ENCODE measurements at places on chromosomes 4 and X.
A peak's percentile ranks its signal among the peaks of the same experiment; 100 is the strongest.

DNA sequence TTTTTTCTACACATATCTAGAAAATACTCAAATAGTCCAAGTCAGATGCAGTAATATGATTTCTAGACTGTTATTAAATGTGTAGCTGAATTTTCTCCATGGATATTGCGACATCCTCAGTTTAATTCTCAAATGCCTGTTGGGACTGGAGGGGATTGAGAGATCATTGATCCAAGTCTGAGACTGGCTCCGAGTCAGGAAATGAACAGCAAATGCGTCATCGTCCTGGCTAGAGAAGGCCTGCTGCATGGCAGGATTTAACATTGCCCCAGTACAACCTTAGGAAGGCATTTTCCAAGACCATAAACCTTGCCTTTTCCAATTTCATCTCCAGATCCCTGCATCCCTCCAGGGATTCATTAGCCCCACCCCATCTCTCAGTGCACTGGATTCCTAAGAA is 56.6 kb upstream of the SLC6A14 start:
- no peak for DNase-seq
- no peak overlapping the region for H3K27ac ChIP-seq
- H3K4me1 ChIP-seq: no peaks in the 10 kb centered on the region
- H3K27me3 ChIP-seq: no peaks in the 10 kb centered on the region
- H3K4me3 ChIP-seq: no peak overlapping the region

- peak overlapping the region; percentile 61 for H3K4me3 ChIP-seq
- H3K27ac ChIP-seq: peak overlapping the region; percentile 80
- peaks cover 2% of the 10 kb centered on the region for H3K27me3 ChIP-seq
- no peak for DNase-seq
Measured at GRCh38 chr4:147793569-147794313, 61.9 kb downstream of the ARHGAP10 start.

- no peaks in the 10 kb centered on the region for H3K36me3 ChIP-seq
- H3K4me3 ChIP-seq: no peak overlapping the region
- DNase-seq: no peak
- no peaks in the 10 kb centered on the region for H3K4me1 ChIP-seq
- H3K27ac ChIP-seq: no peak overlapping the region
Measured at GRCh38 chrX:27660878-27661277, 70.7 kb downstream of the DCAF8L2 start.

DNA sequence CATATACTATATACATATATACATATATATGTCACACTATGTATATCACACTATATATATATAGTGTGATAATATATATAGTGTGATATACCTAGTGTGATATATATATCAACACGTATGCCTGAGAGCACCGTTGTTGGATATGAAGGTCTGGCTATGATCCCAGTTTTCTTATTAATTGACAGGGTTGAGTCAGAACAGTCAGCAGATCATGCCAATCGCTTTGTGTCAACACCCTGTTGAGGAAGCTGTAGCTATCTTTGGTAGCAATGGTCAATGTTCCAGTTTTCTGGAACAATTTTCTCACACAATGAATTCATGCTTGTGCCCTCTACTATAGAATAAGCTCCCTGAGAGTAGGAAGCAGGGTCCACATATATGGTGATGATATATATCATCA is 496.0 kb upstream of the AGA start:
- DNase-seq: no peak
- H3K4me1 ChIP-seq: no peaks in the 10 kb centered on the region
- H3K27ac ChIP-seq: no peak overlapping the region
- no peak overlapping the region for H3K4me3 ChIP-seq
- H3K27me3 ChIP-seq: no peaks in the 10 kb centered on the region

DNA sequence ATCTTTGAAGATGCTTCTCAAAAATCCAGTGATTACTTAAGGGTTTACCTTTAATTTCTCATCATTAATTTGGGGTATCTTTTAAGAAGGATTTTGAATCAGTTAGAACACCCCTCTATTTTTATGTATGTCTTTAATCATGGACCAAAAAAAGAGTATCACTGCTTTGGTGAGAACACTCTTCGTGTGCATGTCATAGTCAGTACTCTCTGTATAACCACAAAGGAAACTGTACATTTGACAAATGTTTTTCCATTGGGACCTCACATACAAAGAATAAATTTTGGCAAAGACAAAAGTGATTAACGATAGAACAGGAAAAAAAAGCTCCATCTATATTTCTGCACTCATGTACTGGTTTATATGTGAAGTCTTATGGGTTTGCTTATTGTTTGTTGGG is 31.3 kb downstream of the FAM241A start:
- peaks cover 16% of the 10 kb centered on the region for H3K36me3 ChIP-seq
- no peaks in the 10 kb centered on the region for H3K27me3 ChIP-seq
- H3K4me1 ChIP-seq: peaks cover 25% of the 10 kb centered on the region
- no peak overlapping the region for H3K27ac ChIP-seq

- no peak overlapping the region for H3K4me3 ChIP-seq
- no peak overlapping the region for H3K27ac ChIP-seq
- peaks cover 26% of the 10 kb centered on the region for H3K27me3 ChIP-seq
- H3K36me3 ChIP-seq: no peaks in the 10 kb centered on the region
Measured at GRCh38 chr4:174204164-174204831, 79.2 kb downstream of the FBXO8 start.

DNA sequence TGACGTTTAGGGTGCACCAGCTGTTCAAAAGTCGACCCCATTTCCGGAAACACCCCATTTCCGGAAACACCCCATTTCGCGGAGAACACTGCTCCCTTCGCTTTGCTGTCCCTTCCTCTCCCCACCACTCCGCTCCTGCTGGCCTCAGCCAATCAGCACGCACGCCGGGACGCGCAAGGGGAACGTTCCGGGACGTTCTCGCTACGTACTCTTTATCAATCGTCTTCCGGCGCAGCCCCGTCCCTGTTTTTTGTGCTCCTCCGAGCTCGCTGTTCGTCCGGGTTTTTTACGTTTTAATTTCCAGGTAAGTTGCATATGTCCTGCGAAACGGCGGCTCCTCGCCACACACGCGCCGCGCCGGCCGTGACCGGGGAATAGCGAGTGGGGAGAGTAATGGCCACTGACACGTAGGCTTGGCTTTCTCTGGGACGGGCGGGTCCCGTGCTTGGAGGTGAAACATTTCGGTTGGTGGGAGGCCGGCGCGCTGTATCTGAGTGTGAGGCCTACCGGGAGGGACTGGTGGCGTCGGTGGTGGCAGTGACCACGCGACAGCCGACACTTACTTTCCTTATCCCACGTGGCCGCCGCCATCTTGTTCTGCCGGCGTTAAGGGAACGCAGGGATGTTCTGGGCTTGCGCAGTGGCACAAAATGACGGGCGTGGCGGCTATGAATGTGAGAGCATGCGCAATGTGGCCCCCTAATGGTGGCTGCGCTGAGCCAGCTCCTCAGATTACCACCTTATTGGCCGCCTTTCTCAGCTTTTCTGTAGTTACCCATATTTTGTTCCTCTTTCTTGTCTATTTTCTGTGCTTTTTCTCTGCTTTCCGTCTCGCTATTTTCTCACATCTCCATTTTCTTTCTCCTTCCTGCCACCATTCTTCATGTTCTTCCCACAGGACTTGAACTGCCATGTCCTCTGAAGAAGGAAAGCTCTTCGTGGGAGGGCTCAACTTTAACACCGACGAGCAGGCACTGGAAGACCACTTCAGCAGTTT is at the start of gene RBM3:
Gene RBM3 (plus strand): TSS at position 215 of the 997 bp plus-strand sequence. CDS start 697 bp downstream, at position 912.
- H3K27ac ChIP-seq: peak within 1 kb of the TSS; percentile 100
- peak within 1 kb of the TSS; percentile 99 for H3K4me3 ChIP-seq
- H3K36me3 ChIP-seq: peaks cover 34% of the 10 kb centered on the region
- peaks cover 19% of the 10 kb centered on the region for H3K4me1 ChIP-seq

- peaks cover 6% of the 10 kb centered on the region for H3K4me1 ChIP-seq
- no peaks in the 10 kb centered on the region for H3K27me3 ChIP-seq
- no peak for DNase-seq
- no peak overlapping the region for H3K4me3 ChIP-seq
Measured at GRCh38 chr4:176048631-176049030, 17.0 kb upstream of the WDR17 start.

DNA sequence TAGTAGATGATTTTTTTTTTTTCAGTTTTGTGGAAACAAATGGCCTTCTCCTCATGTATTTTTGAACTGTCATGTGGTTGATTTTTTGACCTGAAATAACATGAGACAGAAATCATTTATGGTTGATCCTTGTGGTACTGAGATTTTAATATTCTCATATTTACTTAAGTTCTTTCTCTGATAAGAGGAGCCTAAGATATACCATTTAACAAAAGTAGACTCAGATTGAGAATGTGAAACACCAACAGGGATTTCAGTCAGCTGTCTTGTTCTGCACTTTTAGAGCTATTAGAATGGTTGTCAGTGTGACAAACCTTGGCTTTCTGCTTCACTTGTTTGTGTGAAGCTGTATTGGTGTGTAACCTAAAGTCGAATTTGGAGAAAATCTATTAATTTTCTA is 575.7 kb downstream of the SPOCK3 start:
- no peaks in the 10 kb centered on the region for H3K36me3 ChIP-seq
- no peak overlapping the region for H3K4me3 ChIP-seq
- H3K4me1 ChIP-seq: no peaks in the 10 kb centered on the region
- DNase-seq: no peak
- no peak overlapping the region for H3K27ac ChIP-seq
- H3K27me3 ChIP-seq: no peaks in the 10 kb centered on the region

GRCh38 chrX:40068048-40068447 is 29.7 kb downstream of the BCOR start:
- H3K36me3 ChIP-seq: peaks cover 62% of the 10 kb centered on the region
- peak overlapping the region; percentile 50 for H3K27ac ChIP-seq
- H3K27me3 ChIP-seq: no peaks in the 10 kb centered on the region
- peaks cover 67% of the 10 kb centered on the region for H3K4me1 ChIP-seq

GRCh38 chrX:110462957-110463356 is 104.3 kb downstream of the RTL9 start:
- no peaks in the 10 kb centered on the region for H3K36me3 ChIP-seq
- H3K27ac ChIP-seq: no peak overlapping the region
- H3K27me3 ChIP-seq: peaks cover 5% of the 10 kb centered on the region
- no peak for DNase-seq
- H3K4me3 ChIP-seq: no peak overlapping the region

- H3K36me3 ChIP-seq: no peaks in the 10 kb centered on the region
- H3K4me3 ChIP-seq: no peak overlapping the region
- H3K27me3 ChIP-seq: no peaks in the 10 kb centered on the region
Measured at GRCh38 chr4:155877971-155878370, 11.9 kb upstream of the ASIC5 start.

DNA sequence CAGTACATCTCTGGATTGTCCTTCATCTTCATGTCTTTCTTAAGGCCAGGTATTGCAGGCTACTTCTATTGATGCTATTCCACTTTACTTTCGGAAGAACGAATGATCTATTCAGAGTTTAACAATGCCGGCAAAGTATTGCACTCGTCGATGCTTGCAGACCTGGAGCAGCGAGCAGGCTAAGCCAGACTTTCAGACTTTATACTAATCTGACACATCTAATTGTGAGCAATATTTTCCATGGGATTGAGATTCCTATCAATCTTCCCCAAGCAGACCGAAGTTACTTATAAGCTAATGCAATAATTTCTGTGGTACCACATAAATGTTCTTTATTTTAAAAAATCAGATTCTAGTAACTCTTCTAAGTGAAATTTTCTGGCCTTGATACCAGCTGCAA is 1.6 kb downstream of the EMCN start:
- DNase-seq: no peak
- no peaks in the 10 kb centered on the region for H3K4me1 ChIP-seq
- peaks cover 7% of the 10 kb centered on the region for H3K27me3 ChIP-seq
- H3K4me3 ChIP-seq: no peak overlapping the region
- H3K36me3 ChIP-seq: no peaks in the 10 kb centered on the region

DNA sequence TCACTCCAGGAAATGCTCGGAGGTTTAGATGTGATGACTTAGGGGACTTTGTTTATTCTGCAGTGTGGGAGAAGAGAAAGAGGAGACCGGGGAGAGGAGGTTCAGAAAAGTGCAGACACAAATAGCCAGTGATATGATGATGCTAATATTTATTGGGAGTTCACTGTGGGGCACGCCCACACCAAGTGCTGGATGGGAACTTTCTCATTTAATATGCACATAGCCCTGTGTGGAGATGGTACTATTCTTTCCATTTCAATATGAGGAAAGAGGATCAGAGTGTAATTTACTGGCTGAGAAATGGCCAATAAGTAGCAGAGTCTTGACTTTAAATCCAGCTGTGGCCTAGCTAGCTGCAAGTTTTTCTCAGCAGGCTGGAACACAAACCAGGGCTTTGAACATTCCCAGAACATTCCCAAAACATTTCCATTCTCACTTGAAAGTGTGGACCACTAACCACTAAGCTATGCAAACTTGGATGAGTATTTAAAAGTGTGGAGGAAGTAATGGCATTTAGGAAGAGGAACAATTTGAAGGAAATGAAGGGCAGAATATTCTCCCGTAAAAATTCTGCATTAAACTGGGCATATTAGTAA is 231.7 kb downstream of the HS3ST1 start:
- DNase-seq: no peak
- H3K4me1 ChIP-seq: no peaks in the 10 kb centered on the region
- H3K27ac ChIP-seq: no peak overlapping the region
- no peaks in the 10 kb centered on the region for H3K27me3 ChIP-seq
- H3K36me3 ChIP-seq: no peaks in the 10 kb centered on the region

- H3K36me3 ChIP-seq: no peaks in the 10 kb centered on the region
- DNase-seq: no peak
- no peak overlapping the region for H3K27ac ChIP-seq
- no peak overlapping the region for H3K4me3 ChIP-seq
Measured at GRCh38 chrX:47808904-47809788, 27.6 kb upstream of the ZNF81 start.

- no peak overlapping the region for H3K4me3 ChIP-seq
- no peaks in the 10 kb centered on the region for H3K36me3 ChIP-seq
- H3K27ac ChIP-seq: no peak overlapping the region
- DNase-seq: no peak
Measured at GRCh38 chrX:107599450-107599861, 28.9 kb upstream of the PRPS1 start.

DNA sequence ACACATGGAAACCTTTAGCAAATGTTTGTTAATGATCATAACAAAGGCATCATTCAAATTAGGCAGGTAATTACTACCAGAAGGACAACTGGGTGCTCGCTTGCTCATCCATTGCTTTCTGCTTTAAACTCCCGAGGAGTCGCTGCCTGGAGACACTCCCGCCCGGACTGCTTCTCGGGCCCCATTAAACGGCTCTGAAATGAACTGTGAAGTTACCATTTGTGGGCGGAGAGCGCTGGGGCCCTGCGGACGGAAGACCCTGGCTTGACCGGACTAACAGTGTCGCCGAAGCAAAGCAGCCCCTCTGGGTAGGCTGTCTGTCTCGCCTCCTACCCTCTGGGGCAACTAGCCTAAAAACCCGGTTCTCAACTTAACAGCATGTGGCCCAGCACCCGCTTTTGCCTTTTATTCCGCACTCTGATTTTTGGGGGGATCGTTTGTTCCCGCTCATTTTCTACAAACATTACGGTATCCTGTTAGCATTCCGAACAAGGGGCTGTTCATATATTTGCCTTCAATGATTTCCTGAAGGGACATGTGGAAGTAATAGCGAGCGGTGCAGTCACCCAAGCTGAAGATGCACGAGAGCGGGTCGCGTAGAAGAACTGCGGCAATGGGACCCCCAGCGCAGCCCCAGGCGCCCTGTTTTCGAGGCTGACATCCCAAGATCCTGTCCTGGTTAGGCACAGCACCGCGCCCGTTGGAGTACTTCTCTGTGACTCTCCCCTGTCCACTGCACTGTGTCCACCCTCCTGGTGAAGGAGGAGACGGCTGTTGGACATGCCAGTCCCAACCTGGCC is 1.6 kb upstream of the PDGFRA start:
- peaks cover 6% of the 10 kb centered on the region for H3K4me1 ChIP-seq
- no peak for DNase-seq
- peak overlapping the region; percentile 53 for H3K4me3 ChIP-seq
- peaks cover 2% of the 10 kb centered on the region for H3K36me3 ChIP-seq
